ENCODE measurements at places on chromosomes 6 and 20. TPM values are rescaled to one million over a fixed set of nuclear protein-coding genes. Genes with fewer than 3 reads are reported as not detected.

Gene MYLK2
- not detected for total RNA-seq

Gene MAP7
- total RNA-seq: 48.5 TPM

Gene SLC32A1
- not detected for total RNA-seq

Gene GSTA3
- total RNA-seq: not detected

Gene MLIP
- 2.8 TPM for total RNA-seq

Gene FAM217A
- total RNA-seq: not detected
